Panc1 (cell line): ENCODE measurements at places on chromosomes 16 and 17.

DNA sequence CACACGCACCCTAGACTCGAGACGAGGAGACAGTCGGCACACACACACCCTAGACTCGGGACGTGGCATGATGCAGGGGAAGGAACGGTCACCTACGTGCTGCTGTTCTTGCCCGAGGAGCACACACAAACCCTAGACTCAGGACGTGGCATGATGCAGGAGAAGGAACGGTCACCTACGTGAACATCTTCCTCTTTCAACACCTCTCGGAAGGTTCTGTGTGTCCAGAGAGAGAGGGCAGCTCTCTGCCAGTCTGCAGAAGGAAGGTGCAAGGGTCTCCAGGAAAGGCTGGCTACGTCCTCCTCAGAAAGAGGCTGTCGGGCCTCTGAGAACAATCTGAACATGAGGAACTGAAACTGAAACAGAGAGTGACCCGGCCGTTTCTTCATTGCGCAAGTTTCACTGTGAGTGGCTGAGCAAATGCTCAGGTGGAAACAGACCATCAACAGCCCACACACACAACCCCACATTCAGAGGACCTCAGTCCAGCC lies 43.4 kb downstream of the ZNF276 start:
- no peak for DNase-seq

DNA sequence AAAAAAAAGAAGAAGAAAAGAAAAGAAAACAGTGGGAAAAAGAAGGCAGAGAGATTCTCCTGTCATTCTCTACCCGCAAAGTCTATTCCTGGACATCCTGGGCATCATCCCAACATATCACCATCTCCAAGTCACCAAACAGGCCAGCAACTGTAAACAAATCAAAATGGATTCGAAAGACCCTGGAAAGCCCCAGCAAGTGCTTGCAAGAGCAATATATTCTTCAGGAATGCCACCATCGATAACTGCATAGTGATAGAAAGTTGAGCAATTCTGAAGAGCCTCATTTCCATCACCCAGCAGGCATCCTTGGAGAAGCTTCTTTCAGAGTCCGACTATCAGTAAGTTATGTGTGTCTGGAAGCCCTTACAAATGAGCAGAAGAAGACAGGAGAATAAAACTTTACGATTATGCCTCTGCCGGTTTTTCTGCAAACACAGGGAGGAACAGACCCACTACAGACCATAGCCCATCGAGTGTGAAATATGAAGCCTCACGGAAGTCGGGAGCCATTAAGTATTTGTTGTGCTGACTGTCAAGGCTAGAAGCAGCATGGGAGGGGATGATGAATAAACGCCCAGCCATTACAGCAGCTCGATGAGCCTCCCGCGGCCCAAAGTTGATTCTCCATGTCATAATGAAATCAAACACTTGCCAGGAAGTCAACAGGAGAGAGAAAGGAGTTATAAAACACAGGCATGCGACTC lies 64.5 kb upstream of the SEC14L1 start:
- DNase-seq = no peak

GRCh38 chr17:45155483-45155882 lies 6.2 kb upstream of the HEXIM2 start:
- DNase-seq = no peak

GRCh38 chr17:56887552-56888467 lies 26.0 kb downstream of the TRIM25 start:
- DNase-seq = peak; percentile 33

DNA sequence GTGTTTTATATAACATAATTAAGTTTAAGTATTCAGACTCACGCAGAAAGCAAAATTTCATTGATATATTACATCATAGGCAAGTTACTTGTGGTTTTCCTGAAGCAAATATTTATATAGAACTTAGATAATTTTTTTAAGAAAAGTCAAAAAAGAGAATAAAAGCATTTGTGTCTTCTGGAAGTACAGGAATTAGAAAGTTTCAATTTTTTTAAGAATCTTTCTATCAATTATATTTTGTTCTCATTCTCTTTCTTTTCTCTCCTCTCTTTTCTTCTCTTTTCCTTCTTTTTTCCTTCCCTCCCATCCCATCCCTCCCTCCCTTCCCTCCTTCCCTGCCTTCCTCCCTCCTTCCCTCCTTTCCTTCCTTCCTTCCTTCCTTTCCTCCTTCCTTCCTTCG lies 120.7 kb upstream of the CDH8 start:
- DNase-seq = no peak

DNA sequence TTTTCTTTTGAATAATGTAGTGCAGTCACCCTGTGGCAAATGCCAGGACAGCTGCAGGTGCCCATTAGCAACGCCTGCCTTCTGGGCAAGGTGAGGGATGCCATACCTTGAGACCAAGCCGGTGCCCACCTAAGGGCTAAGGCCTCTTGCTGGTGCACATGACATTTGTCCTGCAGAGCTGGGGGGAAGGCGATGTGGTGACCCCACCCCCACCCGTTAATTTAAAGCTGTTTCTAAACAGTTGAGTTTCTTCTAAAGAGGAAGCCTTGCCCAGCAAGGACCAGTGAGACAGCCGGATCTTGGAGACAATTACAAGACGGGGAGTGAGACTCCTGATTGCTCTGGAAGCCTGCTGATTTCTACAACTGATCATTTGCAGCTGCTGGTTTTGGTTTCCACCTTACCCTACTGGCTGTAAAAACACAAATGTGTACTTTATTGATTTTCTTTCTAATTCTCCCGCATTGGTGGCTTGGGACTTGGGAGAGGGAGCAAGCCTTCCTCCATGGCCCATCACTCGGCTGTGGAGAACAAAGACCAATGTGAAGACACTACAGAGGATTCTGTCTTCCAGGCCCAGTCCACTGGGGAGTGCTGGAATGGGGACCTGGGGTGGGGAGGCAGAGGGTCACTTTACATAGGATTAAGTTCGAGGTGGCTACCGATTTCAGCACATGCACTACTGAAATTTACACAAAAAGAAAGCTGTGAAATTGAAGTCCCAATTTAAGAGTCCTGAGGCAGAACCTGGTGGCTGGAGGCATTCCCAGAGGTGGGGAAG lies 2.7 kb downstream of the CDK5R1 start:
- DNase-seq = no peak

GRCh38 chr17:72702998-72703397 lies 389.5 kb downstream of the SLC39A11 start:
- DNase-seq = no peak

DNA sequence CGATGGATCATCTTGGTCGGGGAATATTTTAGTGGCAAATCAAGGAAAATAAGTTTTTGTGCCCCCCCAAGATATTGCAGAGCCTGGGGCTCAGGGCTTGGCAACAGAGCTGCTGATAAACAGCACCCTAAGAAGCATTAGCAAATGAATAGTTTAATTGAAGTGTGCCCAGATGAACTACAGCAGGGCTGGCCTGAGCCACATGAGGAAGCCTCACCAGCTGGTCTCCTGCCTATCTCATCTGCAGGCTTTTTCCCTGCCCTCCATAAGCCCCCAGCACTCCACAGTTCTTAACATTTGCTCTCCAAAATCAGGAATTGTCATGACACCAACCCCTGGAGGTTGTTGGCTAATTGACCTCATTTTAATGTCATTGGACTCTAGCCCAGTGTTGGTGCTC lies 480.2 kb downstream of the HS3ST3B1 start:
- no peak for DNase-seq

- no peak for DNase-seq
Measured at GRCh38 chr16:55175389-55175788, 148.6 kb upstream of the IRX6 start.

- DNase-seq = no peak
Measured at GRCh38 chr17:47286198-47286914, 32.7 kb downstream of the ITGB3 start.

DNA sequence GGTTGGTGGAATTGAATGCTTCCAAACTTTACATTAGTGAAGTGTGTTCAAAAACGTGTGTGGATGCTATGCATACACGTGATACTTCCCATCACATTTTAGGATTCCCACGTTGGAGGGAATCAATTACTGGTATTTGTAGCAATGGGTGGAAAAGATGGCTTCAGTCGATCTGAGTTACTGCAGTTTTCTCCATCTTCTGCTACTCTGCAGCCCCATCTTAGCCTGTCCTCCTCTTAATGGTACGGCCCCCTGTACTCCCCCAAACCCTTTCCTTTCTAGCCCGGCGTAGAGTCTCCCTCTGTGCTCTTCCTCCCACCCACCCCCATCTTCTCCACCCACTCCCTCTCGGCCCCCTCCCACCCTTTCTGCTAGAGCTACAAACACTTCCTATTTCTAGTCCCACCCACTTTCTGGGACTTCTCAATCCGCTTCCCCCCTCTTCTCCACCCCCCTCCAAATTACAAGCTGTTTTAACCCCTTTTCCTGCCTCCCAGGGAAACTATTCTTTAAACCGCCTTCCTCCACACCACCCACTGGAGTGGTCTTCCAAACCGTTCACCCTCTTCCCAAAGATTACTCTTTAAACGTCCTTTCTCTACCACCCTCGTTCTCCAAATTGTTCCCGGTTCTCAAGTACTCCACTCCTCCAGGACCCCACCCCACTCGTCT lies 1.1 kb downstream of the CHTF8 start:
- no peak for DNase-seq
